ENCODE measurements at places on chromosomes 5 and 9. TPM values are rescaled to one million over a fixed set of nuclear protein-coding genes. Genes with fewer than 3 reads are reported as not detected.

DNA sequence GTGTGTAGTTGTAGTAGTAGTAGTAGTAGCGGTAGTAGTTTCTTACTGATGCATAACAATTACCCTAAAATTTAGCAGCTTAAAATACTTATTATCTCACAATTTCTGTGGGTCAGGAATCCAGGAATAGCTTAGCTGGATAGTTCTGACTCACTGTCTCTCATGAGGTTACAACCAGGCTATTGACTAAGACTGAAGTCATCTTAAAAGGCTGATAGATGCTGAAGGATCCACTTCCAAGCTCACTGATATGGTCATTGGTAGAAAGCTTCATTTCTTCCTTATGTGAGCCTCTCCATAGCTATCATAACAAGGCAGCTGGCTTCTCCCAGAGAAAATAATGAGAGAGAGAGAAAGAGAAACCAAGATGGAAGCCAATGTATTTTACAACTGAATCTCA, 147.5 kb upstream of the FBXL17 start:
- H3K27ac ChIP-seq: no peak overlapping the region
- peaks cover 3% of the 10 kb centered on the region for H3K4me1 ChIP-seq
- no peak overlapping the region for H3K4me3 ChIP-seq
- H3K36me3 ChIP-seq: no peaks in the 10 kb centered on the region
- no peak for DNase-seq
- no peaks in the 10 kb centered on the region for H3K27me3 ChIP-seq

DNA sequence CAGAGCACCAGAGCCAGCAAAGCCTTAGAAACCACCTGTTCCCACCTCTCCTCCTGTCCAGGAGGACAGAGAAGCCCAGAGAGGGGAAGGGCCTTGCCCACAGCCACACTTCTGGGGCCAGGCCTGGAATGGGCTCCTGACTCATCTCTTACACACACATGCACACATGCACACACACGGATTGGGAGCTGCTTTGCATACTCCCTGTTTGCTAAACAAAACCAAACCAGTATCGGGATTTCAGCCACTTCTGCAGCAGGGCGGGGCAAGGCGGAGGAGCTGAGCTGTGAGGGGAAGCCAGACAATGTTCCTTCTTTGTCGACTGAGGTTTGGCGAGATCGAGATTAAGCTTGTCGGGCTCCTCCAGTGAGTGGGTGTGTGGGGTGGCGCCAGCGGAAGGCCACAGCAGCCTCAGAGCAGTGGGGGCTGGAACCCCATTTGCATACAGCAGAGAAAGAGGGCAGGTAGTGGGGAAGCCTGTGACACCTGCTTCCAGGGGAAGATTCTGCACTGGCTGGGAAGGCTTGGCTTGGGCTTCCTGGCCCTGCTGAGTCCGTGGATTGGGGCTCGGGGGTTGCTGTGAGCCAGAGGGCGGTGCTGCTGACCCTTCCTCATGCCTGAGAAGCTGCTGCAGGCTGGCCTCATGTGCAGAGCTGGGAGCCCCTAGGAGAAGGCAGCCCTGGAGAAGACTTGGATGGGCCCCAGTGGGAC, 16.1 kb downstream of the GFI1B start:
- H3K36me3 ChIP-seq: no peaks in the 10 kb centered on the region
- no peak for DNase-seq
- H3K4me3 ChIP-seq: no peak overlapping the region
- no peak overlapping the region for H3K27ac ChIP-seq
- no peaks in the 10 kb centered on the region for H3K4me1 ChIP-seq
- H3K27me3 ChIP-seq: peaks cover 32% of the 10 kb centered on the region

DNA sequence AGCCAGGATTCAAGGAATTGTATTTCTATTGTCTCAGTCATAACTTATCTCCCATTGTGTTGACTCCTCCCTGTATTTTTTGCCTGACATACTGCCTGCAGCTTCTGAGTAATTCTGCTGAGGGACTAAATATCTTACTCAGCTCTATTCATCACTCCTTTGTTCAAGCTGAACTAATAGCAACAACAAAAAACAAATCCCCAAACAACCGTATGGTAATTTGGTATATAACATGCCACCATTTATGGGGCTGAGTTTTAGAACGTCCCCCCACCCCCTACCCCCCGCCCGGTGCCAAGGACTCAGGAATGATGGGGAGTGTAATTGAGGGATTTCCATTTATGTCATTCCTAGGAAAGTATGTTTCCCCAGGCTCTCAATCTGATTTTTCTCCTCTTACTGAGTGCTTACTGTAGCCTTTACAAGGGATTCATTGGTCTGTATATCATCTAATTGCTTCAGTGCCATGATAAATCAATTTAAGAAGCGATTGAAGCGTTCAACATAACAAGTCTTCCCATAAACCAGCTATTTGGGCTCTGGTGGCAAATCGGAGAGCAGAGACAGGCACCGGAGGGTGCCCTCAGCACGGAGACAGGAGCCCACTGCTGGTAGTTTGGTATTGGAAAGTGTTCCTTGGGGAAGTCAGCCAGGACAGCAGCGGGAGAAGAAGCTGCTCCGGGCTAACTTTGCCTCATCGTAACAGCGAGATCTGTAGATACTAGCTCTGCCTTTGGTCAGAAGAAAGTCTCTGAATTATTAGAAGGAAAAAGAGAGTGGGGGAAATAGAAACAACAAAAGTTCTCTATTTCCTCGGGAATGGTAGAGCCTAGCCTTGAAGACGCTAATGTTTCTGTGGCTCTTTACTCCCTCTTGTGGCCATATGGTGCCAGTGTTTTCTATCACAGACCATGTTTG, 40.7 kb upstream of the HSD17B4 start:
- H3K27ac ChIP-seq: no peak overlapping the region
- DNase-seq: peak; percentile 84
- peak overlapping the region; percentile 48 for H3K4me3 ChIP-seq

- no peak overlapping the region for H3K27ac ChIP-seq
- no peaks in the 10 kb centered on the region for H3K36me3 ChIP-seq
- DNase-seq: no peak
- H3K4me3 ChIP-seq: no peak overlapping the region
- no peaks in the 10 kb centered on the region for H3K27me3 ChIP-seq
Observed at GRCh38 chr9:98311541-98311940, 56.1 kb upstream of the TBC1D2 start.

DNA sequence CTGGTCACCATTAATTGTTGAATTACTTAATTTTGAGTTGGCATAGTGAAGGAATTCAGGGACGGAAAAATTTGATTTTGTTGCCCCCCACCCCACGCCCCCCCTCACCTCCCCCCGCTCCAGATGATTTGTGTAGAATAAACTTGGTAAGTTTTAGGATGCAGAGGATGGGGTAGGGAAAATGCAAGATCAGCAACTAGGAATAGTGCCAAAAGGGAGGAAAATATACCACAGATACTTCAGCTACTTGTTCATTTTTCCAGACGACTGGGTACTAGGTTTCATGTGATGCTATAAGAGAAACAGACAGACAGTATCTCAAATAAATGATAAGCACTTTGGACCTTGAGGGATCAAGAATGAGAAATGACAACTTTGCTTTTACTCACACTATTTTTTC, 862.2 kb upstream of the SEMA6A start:
- no peak overlapping the region for H3K27ac ChIP-seq
- DNase-seq: no peak
- no peaks in the 10 kb centered on the region for H3K27me3 ChIP-seq

DNA sequence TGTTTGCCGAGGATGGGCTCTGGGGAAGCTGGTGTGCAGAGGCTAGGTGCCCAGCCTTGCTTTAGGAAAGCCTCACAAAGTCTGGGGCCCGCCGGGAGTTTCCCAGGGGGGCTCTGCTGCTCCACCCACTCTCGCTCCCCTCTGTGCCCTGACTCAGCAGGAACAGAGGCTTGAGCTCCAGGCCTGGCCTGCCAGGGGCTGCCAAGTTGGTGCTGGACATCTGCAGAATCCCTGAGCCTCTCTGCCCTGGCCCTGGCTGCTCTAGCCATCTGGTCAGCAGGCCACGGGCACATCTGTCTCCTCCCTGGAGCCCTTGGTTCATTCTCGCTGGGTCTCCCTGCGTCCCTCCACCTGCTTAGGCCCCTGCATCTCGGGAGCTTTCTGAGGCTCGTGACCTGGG, 647 bp upstream of the ADAMTSL2 start:
- no peak overlapping the region for H3K27ac ChIP-seq
- H3K4me1 ChIP-seq: peaks cover 5% of the 10 kb centered on the region
- no peak for DNase-seq
- no peaks in the 10 kb centered on the region for H3K27me3 ChIP-seq

DNA sequence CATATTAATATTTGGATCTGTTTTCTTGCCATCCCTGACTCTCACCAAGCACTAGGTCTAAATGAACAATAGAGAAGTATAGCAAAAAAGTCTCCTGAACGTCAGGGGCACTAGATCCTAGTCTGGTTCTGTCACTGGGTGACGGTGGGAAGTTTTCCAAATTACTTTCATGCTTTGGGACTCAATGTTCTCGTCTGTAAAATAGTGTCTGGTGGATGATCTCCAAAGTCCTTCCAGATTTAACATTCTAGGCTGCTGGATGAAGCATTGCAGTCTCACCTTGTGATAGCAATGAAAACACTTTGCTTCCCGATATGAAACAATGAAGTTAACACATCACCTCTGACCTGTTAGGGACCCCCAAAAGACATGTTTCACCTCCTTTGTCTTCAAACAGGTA, 199.3 kb downstream of the SEC61B start:
- peaks cover 12% of the 10 kb centered on the region for H3K4me1 ChIP-seq
- H3K4me3 ChIP-seq: no peak overlapping the region
- DNase-seq: no peak
- H3K27me3 ChIP-seq: no peaks in the 10 kb centered on the region
- no peak overlapping the region for H3K27ac ChIP-seq

GRCh38 chr9:4799033-4799430, 6.3 kb downstream of the RCL1 start:
- no peak overlapping the region for H3K27ac ChIP-seq
- peaks cover 16% of the 10 kb centered on the region for H3K4me1 ChIP-seq
- no peak overlapping the region for H3K4me3 ChIP-seq
- no peaks in the 10 kb centered on the region for H3K36me3 ChIP-seq

PCDHB11 gene
- 14.2 TPM for total RNA-seq
